COR-L47 (cell line): ENCODE measurements at places on chromosomes 1 and 21.

DNA sequence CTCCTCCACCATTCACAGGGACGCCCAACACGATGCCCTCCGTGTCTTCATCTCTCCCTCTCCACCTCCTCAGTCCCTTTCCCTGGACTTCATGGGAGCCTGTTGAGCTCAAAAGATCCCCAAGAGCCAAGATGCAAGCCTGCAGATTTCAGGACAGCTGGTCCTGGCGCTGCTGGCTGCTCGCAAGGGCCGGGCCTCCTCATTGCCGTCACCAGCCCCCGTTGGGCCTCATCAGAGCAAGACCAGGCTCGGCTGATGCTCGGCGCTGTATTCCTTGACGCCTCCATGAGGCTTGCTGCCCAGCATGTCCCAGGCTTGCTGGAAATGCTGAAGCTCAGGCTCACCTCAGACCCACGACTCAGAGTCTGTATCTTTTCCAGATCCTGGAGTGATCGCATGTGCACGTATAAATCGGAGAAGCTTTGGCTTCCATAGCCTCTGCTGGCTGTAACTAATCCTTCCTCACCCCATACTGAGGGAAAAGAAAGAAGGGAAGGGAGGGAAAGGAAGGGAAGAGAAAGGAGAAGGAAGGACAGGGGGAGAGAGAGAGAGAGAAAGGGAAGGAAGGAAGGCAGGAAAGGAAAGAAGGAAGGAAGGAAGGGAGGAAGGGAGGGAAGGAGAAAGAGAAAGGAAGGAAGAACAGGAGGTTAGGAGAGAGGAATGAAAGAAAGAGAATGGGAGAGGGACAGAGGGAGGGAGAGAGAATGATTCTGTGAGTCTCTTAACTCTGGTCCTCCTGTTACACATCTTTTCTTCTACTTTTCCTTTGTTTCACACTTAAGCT lies 94.6 kb downstream of the KCNJ15 start:
- no peak for DNase-seq

DNA sequence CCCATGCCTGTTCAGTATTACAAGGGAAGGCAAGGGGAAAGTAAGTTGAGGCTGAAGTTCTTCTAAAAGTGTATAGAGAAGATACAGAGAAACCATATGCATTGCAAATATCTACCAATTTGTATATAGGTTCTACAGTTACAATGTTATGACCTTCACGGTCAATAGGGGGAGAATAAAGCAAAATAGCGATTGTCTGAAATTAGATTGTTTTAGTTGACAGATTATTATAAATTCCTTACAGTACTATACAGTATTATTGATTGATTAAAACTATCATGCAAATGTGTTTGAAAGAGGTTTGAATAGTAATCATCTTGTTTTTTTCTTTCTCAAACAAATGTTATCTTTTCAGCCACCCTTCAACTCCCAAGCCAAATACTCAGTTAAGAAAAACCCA lies 13.7 kb upstream of the BRINP3 start:
- no peak for DNase-seq

GRCh38 chr1:218811497-218811896 lies 362.2 kb upstream of the LYPLAL1 start:
- DNase-seq = no peak

GRCh38 chr1:40532844-40533424 lies 1.5 kb downstream of the ZNF684 start:
- peak; percentile 47 for DNase-seq

- no peak for DNase-seq
Measured at GRCh38 chr21:46092811-46093667, 4.9 kb upstream of the COL6A2 start.

DNA sequence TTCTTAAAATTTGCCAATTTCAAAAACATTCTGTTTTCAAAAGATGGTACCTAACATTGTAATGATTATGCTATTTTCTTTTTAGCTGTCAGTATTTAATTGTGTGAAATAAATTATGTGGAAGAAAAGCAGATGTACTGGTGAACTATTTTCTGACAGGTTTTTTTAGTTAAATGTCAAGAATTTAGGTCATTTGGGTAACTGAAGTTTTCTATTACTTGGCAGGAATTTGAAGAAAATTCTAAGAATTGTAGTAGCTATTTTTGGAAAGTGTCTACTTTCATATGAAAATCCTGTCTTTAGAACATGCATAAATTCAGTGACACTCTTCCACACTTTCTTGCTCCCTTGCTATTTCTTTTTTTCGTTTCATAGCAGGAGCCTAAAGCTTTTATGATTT lies 28.5 kb upstream of the PTPRC start:
- no peak for DNase-seq

GRCh38 chr21:19981938-19982337 lies 1016.3 kb upstream of the NCAM2 start:
- DNase-seq = no peak

DNA sequence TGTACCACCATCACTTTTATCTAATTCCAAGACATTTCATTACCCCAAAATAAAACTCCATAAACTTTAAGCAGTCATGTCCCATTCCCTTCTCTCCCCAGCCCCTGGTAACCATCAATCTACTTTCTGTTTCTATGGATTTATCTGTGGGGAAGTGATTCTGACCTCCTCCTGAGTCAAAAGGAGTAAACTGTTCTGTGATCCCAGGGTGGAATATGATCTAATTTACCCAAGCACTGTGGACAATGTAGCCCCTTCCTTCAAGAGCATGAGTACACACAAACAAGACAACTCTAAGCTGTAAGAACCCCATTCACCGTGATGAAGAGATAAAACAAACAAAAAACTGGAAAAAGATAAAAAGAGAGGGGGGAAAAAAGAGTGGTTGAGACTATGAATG lies 77.9 kb downstream of the PLPP3 start:
- no peak for DNase-seq

- no peak for DNase-seq
Measured at GRCh38 chr1:162782671-162783070, 7.8 kb upstream of the HSD17B7 start.

GRCh38 chr21:44294391-44295162 lies 5.3 kb upstream of the PFKL start:
- DNase-seq = no peak

- DNase-seq = no peak
Measured at GRCh38 chr1:29669912-29670311, 433.6 kb downstream of the PTPRU start.

- peak; percentile 79 for DNase-seq
Measured at GRCh38 chr1:179021873-179022272, 3.8 kb upstream of the FAM20B start.

- DNase-seq = no peak
Measured at GRCh38 chr21:43702785-43703034, 16.2 kb upstream of the PDXK start.

DNA sequence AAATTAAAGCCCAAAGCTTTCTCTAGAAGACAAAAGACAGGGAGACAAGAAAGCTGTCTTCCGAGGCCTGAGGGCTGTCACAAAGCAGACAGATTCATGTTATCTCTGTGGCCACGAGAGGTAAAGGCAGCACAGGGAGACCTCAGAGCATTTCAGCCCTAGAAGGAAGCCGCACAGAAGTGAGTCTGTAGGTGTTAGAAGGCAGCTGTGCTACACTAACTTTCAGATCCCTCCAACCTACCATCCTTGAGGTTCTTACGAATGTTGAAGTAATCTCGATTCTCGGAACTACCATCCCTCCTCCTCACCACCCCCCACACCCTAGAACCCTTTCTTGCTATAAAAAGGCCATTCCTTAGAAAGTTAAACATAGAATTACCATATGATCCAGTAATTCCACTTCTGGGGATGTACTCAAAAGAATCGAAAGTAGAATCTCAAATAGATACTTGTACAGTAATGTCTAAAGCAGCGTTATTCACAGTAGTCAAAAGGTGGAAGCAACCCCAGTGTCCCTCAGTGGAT lies 21.5 kb upstream of the LYST start:
- no peak for DNase-seq

- no peak for DNase-seq
Measured at GRCh38 chr1:52738893-52739292, 12.6 kb downstream of the ZYG11B start.

- no peak for DNase-seq
Measured at GRCh38 chr1:101420406-101420805, 183.6 kb downstream of the S1PR1 start.

- peak; percentile 5 for DNase-seq
Measured at GRCh38 chr1:20787840-20788795, 1.0 kb upstream of the HP1BP3 start.

DNA sequence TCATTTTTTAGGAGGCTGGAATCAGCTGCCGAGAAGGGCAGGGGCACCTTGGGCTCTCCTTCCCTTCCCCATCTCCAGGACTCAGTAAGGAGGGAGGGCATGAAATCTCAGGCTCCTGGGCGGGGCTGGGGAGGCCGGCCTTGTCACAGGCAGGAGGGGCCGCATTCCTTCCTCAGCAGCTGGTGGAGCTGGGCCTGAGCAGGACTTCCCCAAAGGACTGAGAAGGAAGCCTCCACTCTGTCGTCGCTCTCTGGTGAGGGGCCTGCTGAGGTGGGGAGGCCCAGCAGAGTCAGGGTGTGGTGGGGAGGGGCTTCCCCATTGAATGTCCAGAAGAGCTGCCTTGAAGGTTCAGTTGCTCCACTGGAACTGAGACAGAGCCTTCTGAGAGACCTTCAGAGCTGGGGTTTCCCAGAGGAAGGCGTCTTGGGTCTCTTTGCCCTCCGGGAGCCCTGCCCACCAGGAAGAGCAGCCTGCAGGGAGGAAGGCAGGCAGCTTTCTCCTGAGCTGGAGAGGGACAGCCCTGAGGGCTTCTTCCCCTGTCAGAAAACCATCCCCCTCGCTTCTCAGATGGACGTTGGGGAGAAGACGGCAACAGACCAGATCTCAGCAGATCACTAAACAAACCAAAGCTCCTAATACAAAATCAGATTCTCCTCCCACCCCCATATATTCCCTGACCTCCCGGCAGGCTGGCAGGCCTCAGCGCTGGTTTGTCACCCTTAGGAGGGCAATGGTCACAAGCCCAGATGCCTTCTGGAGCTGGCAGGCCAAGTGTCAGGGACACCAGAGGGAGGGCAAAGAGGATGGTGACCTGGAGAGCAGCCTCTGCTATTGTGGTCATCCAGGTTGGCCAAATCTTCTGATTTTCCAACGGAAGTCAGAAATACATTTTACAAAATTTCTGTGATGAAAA lies 10.7 kb downstream of the KCNA10 start:
- no peak for DNase-seq

DNA sequence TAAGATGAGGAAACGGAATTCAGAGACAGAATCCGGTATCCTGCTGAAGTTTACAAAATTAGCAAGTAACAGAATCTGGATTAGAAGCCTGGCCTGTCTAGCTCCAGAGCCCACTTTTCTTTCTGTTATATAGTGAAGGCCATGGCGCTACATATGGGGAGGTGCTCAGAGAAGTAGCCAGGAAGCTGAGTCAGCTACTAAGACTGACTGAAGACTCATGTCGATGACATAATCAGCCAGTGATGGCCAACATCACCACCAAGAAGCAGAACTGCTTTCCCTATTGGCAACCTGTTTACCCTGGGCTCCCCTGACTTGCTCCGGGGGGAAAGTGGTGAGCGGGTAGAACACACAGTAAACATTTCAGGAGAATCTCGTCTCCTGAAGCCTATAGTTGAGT lies 18.8 kb downstream of the LRRC52 start:
- DNase-seq = no peak

- no peak for DNase-seq
Measured at GRCh38 chr1:202649553-202650392, 60.5 kb downstream of the SYT2 start.

DNA sequence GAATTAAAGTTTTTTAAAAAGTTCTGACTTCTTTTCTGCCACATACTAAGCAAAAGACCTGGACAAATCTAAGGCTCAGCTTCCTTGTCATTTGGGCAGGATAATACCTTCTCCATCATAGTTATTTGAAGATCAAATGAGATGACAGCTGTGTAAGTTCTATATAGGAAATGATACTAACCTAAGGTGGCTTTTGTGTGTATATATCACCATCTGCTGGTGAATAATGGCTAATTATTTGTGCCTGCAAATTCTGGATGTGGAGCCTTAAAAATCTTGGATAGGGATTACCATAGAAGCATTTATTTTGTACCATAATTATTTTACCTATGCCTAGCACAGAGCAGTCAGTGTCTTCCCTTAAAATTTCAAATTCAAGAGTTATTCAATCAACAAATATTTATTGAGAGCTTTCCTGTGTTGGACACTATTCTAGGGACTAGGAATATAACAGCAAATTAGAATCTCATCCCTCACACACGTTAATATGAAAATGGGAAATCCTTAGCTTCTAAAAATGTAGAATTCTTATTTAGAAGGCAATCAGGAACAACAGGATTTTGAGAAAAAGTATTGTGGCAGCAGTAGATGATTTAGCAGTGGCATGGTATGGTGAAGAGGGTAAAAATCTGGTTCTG lies 89.8 kb downstream of the TMEM200B start:
- DNase-seq = no peak

DNA sequence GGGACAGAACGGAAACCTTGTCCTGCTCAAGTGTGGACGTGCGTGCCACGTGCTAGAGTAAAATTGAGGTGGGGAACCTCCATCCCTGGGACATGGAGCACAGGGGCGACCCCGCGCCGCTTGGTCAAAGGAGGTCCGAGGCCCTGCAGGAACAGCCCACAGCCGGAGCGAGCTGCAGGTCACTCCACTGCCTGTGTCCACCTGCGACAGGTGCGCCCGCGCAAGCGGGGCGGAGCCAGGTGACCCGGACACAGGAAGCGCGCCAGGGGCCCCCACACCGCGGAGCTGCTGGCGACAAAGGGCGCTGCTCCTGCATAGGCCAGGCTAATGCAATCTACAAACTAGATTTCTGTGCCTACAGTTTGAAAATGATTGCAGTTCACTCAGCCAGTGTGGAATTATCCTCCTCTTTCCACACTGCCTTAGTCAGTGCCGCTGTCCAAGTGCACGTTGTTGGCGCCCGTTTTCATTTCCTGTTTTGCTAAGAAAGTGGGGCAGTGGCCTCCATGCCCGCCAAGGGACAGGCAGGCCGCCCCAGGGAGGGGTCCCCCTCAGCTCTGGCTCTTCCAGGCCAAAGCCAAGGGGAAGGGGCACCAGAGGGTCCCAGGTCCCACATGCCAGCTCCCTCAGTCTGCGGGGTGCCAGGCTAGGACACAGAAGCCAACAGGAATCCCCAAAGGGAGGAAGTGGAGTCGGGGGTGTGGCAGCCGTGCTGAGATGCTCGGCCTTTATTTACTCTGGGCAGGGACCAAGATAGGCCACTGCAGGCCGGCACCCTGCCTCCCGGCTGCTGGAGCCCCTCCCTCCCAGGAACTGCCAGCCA lies 4.3 kb upstream of the NADK start:
- DNase-seq = peak; percentile 72

DNA sequence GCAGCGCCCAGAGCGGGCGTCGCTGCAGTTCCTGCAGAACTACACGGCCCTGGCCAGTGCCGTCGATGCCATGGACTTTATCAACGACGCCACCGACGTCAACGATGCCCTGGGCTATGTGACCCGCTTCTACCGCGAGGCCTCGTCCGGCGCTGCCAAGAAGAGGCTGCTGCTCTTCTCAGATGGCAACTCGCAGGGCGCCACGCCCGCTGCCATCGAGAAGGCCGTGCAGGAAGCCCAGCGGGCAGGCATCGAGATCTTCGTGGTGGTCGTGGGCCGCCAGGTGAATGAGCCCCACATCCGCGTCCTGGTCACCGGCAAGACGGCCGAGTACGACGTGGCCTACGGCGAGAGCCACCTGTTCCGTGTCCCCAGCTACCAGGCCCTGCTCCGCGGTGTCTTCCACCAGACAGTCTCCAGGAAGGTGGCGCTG lies 22.0 kb downstream of the COL6A1 start:
- no peak for DNase-seq

- no peak for DNase-seq
Measured at GRCh38 chr1:245245021-245245667, 90.4 kb downstream of the KIF26B start.

- DNase-seq = no peak
Measured at GRCh38 chr1:155847823-155848529, 9.0 kb downstream of the GON4L start.
